Stimulated activated memory B cell treated with anti-CD40 and anti-IgM and Interleukin-4, amounts not matched to agents 10 μg/mL and 1 μg/mL and 100 μg/mL, for 72 hours (primary cell): ENCODE measurements at places on chromosomes 3 and 15.
A peak's percentile ranks its signal among the peaks of the same experiment; 100 is the strongest.

GRCh38 chr3:36244728-36245127 is 135.6 kb upstream of the STAC start:
- ATAC-seq: no peak

GRCh38 chr3:32612547-32612946 is 41.9 kb upstream of the DYNC1LI1 start:
- no peak for ATAC-seq

DNA sequence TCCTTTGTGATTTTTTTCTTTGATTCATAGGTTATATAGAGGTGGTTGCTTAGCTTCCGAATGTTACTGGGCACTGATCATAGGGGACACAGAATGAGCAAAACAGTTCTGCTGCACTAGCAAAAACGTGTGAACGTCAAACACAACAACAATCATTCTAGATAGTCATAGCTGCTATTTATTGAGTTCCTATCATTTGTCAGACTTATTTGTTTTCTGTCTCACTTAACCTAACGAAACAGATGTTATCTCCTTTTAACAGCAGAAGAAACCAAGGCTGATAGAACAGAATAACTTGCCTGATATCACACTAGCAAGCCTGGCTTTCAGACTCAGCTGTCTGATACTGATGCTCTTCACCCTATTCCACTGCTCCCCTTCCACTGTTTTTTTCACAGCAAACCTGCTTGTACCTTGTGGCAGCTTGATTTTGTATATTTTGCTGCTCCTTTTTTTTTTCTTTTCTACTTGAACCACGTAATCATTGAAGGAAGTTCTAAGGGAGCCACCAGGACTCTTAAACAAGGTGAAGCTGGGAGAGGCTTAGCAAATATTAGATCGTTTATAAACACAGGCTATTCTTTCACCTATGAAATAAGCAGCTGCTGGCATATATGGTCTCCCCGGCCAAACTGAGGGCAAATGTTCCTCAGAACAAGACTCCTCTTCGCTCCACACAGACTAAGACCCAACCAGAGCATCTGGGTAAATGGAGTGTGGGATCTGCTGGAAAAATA is 78.8 kb downstream of the MCF2L2 start:
- no peak for ATAC-seq

DNA sequence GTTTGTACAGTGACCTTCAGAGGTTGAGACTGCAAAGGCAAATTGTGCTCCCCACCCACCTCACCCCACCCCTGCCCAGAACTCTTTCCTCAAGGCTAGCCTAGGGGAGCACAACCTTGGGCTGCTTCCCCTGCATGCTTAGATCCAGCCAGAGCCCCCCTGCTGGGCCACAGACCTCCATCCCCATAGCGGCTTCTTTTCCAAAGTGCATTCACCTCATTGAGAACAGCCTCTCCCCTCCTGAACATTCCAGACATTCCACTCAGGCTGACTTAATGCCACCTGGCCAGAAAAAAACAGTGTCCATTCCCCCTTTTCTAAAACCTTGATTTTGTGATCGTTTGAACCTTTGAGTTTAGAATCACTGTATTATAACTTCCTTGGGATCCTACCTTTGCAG is 124.4 kb upstream of the TOPAZ1 start:
- no peak for ATAC-seq

DNA sequence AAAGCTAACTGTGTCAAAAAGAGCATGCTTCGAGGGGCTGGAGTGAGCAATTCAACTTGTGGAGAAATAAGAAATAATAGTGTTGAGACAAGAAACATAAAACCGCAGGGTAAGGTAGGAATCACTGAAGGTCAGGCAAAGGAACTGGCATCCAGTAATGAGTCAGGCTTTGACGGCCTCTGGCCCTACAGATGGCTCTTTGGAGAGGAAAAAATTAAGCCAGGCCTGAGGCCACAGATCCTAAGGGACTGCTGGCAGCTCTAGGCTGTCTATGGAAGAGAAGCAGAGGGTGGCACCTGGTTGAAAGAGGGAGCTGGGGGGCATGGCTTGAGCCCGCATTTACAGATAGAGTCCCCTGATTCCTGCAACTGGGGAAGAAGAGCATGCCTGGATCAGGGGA is 28.6 kb upstream of the ZSCAN2 start:
- no peak for ATAC-seq

DNA sequence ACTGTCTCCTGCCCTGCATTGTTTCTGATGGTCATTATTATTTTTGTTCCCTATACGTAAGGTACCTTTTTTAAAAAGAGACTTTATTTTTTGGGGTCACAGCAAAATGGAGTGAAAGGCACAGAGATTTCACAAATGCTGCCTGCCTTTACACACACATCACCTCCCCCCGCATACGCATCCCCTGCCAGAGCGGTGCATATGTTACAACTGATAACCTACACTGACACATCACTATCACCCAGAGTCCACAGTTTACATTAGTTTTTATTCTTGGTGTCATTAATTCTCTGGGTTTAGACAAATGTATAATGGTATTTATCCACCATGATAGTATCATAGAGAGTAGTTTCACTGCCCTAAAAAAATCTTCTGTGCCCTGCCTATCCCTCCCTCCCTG is 43.6 kb upstream of the KLF13 start:
- ATAC-seq: no peak

DNA sequence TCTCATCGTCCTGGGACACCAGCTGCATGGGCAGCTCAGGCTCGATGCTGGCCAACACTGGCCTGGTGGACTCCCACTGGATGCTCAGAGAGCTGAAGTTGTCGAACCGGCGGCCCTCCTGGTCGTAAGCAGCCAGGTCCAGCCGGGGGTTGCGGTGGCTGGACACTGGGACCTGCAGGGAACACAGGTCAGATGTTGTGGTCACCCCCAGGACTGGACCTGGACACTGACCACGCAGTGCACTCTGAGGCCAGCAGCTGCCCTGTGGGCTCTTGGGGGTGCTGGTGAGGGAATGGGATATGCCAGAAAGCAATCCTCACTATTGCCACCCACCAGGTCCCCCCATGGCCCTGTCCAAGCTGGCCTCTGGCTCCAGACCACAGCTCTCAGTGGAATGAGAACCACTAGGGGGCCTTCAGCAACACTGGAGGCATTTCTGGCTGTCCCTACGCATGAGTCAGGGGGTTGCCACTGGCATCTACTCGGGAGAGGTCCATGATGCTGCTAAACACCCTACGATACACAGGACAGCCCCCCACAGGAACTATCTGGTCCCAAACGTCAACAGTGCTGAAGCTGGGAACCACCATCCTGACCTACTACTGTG is 66.1 kb downstream of the NUP210 start:
- no peak for ATAC-seq

GRCh38 chr3:149000206-149000745 is 8.9 kb downstream of the GYG1 start:
- no peak for ATAC-seq

- no peak for ATAC-seq
Measured at GRCh38 chr3:45109771-45110508, 36.2 kb downstream of the CDCP1 start.

DNA sequence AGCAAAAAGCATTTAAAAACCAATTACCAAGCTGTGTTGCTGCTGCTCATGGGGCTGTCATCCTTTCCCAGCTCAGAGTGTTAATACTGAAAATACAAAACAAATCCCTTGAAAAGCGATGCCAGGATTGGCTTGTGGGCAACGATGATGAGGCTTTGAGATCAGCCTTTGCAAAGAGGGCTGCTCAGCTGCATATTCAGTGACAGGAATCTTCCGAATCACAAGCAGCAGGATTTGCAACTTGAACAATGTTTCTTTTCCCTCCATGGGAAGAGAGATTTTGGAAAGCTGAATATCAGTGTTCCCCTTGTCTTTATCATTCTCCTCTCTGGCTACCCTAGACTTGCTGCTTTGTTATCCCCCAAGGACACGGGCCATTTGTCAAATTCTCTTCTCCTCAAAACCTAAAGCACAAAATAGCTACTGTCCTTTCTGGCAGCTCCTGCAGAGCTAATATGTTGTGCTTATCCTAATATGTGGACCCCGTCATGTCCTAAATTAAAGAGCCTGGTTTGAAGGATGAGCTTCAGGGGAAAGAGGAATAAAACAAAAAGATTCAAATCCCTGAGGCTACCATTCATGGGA is 375.8 kb downstream of the GAP43 start:
- ATAC-seq: no peak

DNA sequence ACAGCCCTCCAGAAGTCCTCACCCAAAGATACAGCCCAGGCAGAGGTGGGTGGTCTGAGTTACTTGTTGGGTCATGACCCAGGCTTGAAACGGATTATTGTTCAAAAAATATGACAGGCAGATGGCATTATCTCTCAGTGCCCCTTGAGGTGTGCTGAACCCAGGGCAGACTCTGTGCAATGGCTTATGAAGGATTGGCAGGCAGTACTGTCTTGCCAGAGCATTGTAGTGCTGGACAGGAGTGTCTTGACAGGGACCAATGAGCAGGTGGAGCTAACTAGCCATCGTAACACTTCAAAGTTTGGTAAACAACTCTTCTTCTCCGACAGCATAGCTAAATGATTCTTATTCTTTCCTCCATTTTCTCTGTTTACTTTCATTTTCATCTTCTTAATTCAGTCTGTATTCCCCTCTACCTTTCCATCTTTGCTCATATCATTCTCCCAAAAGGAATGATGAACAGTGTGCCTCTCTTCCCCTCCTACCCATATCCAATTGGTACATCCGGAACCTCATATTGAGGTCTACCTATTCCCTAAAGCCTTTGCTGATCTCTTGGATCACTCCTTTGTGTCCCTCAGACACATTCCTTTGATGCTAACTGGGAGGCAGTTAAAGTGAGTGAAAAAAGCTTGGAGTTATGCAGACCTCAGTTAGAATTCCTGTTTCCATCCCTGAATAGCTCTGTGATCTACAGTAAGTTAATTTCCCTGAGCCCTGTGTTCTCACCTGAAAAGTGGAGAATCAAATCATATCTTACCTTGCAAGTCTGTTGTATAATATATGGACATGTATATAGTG is 2.6 kb upstream of the IL20RB start:
- ATAC-seq: no peak

DNA sequence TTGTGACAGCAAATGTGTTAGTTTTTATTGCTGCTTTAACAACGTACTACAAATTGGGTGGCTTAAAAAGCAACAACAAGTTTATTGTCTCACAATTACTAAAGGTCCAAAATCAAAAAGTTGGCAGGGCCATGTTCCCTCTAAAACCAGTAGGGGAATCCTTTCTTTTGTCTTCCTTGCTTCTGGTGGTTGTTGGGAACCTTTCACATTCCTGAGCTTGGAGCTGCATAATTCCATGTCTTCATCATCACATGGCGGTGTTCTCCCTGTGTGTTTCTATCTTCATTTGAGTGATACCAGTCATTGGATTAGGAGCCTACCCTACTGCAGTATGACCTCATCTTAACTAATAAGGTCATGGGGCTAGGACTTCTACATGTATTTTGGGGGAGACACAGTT is 7.4 kb downstream of the SPRED1 start:
- no peak for ATAC-seq

- peak; percentile 2 for ATAC-seq
Measured at GRCh38 chr15:90351479-90352106, 491 bp upstream of the ZNF774 start.

GRCh38 chr3:182294256-182294655 is 499.0 kb upstream of the ATP11B start:
- no peak for ATAC-seq

- ATAC-seq: peak; percentile 78
Measured at GRCh38 chr15:56805466-56806147, 72.3 kb upstream of the ZNF280D start.

DNA sequence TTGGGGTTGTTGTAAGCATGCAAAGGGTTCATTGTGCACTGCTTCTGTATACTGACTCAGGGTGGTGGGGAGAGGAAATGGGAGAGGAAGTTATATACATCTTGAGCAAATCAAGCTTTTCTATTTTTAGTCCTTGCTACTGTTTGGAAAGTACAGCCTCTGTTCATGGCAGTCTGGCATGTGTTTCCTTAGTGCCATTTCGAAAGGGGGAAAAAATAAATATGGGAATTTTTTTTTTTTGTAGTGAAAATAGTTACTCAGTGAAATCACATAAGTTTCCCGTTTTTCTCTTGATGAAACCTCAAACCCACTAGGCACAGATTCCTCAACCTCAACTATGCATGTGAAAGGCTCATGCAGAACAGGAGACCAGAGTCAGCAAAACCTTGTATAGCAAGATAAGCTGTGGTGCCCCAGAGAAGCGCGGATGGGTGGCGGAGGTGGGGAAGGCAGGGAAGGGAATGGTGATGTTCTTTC is 353.3 kb downstream of the LPP start:
- ATAC-seq: no peak

DNA sequence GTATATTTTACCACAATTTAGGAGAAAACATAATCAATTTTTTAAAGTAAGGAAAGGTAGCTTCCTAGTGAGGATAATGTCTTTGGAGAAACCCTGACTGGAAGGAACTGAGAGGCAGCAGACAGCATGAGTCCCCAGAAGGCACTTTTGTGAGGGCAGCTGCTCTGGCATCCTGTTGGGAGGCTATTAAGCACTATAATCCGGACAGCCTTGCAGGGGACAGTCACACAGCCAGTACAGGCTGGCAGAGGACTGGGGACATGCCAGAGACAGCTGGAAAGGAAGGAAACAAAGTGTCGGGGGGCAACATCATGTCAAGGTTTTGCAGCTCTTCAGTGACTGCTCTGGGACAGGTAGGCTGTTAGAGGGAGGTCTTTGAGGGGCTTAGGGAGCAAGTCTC is 15.7 kb downstream of the ACAN start:
- ATAC-seq: no peak

- ATAC-seq: no peak
Measured at GRCh38 chr15:100454148-100454547, 74.6 kb downstream of the CERS3 start.

- ATAC-seq: no peak
Measured at GRCh38 chr3:61053781-61054496, 197.3 kb downstream of the FHIT start.

DNA sequence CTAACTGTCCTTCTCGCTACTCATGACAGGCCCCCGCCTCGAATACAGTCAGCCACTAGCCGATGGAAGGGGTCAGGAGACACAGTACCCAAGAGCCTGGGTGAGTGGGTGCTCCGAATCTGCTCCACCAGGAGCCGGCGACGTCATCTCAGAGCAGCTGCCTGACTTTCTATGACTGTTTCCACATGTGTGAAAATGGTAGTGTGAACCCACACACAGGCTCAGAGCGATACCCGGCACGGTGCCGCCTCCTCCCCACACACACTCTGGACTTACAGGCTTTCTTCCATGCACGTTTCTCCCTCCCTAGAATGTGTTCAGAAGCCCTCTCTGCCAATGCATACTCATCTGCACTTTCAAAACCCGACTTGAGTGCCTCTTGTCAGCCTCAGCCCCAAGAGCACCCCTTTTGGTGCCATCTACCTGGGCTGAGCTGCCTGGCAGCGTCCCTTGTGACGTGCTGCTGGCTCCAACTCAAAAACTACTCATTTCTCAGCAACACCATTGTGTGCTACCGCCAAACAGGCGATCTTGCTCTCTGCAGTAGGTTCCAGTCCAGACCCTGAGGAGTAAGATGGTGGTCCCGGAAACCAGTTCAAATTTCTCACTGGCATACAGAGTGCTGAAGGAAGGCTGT is 29.7 kb downstream of the VGLL4 start:
- ATAC-seq: no peak

GRCh38 chr3:60855250-60855649 is 396.0 kb downstream of the FHIT start:
- ATAC-seq: no peak
